ENCODE measurements at places on chromosomes 7 and 10.

DNA sequence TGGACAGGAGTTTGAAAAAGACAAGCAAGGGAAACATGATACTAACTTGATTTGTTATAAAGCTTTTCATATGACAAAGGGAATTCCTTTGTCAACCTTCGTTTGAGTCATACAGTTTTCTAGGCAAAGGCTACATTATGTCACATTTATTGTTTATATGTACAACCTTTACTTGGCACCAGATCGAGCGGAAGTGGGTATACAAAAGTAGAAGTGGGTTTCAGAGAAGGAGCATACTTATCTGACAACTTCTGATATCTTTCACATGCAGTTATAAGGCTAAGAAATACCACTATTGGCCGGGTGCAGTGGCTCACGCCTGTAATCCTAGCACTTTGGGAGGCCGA, 11.0 kb downstream of the STMP1 start:
- DNase-seq, result no peak

DNA sequence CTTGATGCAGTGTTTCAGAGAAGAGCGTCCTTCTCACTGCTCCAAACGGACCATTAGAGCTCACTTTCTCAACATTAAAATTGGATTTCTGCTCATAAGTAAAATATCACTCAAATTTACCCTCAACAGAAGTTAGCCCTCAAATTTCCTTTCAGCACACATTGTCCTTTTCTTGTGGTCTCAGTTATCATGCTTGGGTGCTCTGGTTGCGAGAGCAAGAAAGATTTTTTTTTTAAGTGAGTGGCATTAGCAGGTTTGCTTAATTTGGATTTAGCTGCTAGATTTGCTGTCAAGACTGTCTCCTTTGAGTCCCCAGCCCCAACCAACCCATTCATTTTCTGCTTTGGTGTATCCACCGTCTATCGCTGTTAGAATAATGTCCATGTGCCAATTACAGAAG, 2.6 kb upstream of the CH25H start:
- no peak for DNase-seq

DNA sequence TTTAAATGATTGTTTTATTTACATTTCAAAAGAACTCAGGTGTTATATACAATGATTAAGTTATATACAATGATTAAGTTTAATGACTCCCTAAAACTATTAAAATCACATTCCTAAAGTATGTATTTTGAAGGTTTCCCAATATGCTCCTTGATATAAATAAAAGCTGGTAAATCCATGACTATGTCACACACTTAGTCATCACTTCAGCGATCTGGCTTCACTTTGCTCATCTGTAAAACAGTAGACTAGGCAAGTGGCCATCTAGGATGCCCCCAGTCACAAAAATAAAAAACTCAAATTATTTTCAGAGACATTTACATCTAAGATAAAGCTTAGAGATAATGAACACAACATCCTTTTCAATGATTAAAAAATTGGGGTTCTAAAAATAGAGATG, 10.8 kb downstream of the ICA1 start:
- DNase-seq, result no peak

- no peak for DNase-seq
Observed at GRCh38 chr10:44116474-44116873, 268.4 kb downstream of the CXCL12 start.

GRCh38 chr10:126598009-126598408, 72.5 kb downstream of the C10orf90 start:
- DNase-seq, result no peak

DNA sequence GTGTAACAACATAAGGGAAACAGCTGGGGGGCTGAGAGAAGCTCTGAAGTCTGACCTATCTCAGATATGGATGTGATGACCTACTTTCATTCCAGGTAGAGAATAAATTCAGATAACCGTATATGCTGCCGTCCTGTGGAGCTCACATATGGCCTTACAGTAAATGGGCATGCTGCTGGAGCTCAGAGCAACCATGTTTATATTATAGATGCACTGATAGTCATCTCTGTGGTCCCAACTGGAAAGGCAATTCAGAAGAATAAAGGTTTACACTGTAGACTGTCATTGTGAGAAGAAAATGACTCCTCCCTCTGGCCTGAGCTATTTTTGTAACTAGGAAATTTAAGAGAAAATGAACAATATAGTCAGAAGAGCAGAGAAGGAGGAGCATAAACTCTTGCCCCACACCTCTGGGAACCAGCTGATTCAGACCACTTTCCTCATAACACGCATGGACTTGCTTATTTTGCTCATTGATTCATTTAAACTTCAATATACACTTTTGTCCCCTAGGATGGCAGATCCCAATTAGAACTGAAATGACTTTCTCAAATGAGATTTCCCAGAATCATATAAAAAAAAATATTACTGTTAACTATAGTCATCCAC, 69.9 kb upstream of the NXPH1 start:
- DNase-seq, result no peak

DNA sequence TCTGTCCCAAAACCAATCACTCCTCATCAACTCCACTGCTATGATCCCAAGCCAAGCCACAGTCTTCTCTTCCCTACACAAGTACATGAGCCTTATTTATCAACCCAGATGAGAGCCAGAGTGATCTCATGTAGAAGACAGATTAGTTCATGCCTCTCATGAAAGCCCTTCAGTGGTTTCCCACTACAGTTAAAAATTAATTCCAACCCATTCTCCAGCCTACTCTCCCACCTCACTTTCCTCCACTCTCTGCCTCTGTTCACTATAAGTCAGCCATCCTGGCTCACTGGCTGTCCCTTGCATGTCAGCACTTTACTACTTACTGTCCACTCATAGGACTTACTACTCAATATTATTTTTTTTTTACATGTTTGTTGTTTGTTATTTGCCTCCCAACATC, 67.3 kb downstream of the CACUL1 start:
- no peak for DNase-seq

GRCh38 chr7:77797734-77798393, 370 bp downstream of the TMEM60 start:
- DNase-seq, result peak; percentile 30

GRCh38 chr10:77195101-77195500, 442.5 kb downstream of the KCNMA1 start:
- DNase-seq, result no peak

DNA sequence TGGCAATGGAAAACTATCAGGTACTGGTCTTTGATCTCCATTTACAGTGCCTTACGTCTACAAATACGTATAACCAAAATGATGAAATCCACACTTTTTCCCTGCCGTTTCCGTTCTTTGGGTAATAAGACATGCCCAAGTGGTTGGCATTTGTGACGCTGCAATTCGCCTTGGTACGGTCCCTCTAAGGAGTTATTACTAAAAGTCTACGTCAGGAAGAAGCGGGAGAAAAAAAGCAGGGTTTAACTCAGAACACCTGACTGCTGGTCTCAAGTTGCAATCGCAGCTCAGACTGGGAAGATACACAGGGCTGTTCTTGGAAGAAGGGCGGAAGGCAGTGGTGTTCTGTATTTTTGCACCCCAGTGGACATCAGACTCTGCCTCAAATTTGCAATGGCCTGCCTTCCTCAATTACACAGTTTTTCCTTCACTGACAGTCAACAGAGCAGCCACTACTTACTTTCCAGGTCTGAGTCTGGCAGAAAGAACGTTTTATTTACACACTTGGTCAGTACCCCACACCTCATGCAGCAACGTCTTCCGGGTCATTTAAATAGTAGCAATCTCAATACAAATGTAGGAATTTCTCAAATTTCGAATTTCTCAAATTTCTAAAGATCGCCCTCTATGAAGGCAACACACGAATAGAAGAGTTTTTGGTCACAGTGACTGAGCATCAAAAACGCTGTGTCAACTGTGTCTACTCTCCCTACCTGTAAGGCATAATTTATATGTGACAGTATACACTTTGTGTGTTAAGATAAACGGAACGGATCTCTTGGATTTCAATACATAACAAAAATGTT, 2.1 kb downstream of the BAIAP2L1 start:
- no peak for DNase-seq

GRCh38 chr7:79182283-79182682, 271.2 kb downstream of the MAGI2 start:
- no peak for DNase-seq

DNA sequence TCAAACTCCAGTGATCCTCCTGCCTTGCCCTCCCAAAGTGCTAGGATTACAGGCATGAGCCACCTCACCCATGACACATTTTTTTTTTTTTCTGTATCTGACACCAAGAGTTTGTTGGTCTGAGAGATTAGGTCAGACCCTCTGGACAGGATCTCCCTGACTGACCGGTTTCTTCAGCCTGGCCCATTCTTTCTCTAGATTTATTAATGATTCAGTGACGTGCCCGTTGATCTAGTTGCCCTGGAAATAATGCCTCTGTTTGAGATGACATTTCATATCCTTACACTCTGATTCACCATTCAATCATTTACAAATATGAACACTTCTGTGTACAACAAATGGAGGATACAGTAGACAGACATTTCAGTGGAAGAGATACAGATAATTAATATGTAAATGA, 1.4 kb upstream of the ZNF212 start:
- no peak for DNase-seq

- no peak for DNase-seq
Observed at GRCh38 chr7:1646957-1647891, 22.9 kb upstream of the ELFN1 start.

DNA sequence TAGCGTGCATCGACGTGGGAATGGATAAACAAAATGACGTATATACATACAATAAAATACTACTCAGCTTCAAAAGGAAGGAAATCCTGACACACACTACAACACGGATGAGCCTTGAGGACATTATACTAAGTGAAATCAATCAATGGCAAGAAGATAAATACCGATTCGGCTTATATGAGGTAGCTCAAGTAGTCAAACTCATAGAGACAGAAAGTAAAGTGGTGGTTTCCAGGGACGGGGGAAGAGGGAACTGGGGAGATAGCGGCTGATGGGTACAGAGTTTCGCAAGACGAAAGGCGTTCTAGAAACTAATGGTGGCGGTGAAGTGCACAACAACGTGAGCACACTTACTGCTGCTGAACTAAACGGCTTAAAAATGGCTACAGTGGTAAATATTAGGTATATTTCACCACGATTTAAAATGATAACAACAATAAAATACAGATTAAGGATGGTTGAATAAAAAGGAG, 516.7 kb downstream of the PARD3 start:
- DNase-seq, result no peak

DNA sequence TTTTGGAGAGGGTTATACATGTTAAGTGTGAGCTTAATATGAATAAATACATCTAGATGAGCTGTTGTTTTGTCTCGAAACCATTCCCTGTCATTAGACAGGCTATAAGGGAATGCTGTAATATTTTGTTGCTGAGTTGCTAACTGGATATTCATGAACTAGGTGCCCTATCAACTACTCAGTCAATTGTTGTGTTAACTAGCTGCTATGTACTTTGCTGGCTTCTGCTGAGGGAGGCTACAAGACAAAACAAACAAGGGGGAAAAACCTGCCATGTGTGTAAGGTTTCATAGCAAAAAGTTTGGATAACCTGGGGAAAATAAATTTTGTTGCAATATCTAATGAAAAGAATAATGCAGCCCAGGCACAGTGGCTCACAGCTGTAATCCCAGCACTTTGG, 110.4 kb downstream of the CSTF2T start:
- no peak for DNase-seq

GRCh38 chr10:61391281-61391680, 61.9 kb downstream of the TMEM26 start:
- no peak for DNase-seq

DNA sequence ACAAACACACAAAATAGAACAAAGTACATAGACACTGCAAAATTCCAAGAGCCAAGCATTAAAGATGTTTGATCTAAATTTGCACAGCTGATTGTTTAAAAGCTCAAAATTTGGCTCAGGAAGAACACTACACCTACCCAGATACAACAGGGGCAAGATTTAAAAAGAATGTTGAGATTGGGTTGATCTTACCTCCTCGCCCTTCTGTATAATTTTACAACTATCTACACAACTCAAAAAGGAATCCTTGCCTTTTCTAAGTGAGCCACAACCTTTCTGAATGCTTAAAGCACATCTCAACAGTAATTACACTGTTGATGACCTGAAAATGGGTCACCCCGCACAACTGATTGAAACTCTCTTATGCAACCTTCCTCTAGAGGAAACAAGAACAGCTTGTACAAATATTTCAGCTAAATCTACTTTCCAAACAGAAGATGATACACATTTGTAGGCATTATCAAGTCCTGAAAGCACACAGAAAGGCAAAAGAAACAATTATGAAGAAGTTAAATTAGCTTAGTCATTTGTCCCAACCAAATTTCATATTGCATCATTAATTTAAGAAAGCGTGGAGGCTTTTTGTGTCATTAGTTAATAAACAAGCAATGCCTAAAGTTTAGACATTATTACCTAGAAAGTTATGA, 75.5 kb downstream of the UBE2H start:
- DNase-seq, result no peak

- no peak for DNase-seq
Observed at GRCh38 chr7:116955340-116955739, 2.0 kb downstream of the ST7 start.

DNA sequence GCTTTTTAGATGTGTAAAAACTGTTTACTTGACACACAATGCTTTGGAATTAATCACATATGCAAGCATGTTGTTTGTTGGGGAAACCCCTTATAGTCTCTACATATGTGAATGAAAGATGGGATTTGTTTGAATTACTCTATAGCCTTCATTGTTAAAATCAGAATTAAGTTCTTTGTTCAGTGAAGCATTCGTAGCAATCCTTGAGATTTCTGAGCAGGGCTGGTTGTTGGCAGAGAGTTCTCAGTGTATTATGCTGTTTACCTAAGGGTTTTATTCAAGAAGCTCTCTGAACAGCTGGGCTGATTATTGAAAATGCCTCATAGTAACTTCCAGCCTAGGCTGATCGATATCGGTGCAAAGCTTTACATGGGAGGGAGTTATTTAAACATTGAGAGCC, 190.9 kb downstream of the VTI1A start:
- no peak for DNase-seq

GRCh38 chr7:107686816-107687387, 26.3 kb downstream of the SLC26A4 start:
- no peak for DNase-seq

- peak; percentile 91 for DNase-seq
Observed at GRCh38 chr7:76291351-76292212, 10.9 kb upstream of the HSPB1 start.

DNA sequence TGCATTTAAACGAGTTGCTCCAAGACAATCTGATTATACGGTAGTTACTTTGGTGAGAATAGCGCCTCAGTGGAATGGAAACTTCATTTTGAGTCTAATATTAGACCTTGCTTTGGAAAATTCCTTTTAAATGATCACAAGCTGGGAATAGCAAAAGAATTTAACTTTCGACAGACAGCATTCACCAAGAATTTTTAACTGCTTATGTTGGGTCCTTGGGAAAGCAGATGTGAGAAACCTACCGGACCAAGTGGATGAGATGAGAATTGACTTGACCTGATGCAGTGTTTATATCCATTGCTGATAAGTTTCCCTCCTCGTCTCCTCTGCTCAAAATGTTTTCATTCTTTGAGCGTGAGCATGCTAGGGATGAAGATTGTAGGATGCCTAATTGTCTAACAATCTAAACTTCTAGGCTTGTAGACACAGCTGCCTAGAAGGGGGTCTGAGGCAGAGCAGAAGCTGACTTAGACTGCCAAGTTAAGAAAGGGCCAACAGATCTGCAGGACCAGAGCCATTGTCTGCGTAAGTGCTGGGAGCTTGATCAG, 126.9 kb downstream of the CNNM2 start:
- DNase-seq, result no peak
